ENCODE measurements at places on chromosomes 2 and 18.

- DNase-seq = no peak
These were observed 63.5 kb upstream of the TTN start for GRCh38 chr2:178870703-178871102.

DNA sequence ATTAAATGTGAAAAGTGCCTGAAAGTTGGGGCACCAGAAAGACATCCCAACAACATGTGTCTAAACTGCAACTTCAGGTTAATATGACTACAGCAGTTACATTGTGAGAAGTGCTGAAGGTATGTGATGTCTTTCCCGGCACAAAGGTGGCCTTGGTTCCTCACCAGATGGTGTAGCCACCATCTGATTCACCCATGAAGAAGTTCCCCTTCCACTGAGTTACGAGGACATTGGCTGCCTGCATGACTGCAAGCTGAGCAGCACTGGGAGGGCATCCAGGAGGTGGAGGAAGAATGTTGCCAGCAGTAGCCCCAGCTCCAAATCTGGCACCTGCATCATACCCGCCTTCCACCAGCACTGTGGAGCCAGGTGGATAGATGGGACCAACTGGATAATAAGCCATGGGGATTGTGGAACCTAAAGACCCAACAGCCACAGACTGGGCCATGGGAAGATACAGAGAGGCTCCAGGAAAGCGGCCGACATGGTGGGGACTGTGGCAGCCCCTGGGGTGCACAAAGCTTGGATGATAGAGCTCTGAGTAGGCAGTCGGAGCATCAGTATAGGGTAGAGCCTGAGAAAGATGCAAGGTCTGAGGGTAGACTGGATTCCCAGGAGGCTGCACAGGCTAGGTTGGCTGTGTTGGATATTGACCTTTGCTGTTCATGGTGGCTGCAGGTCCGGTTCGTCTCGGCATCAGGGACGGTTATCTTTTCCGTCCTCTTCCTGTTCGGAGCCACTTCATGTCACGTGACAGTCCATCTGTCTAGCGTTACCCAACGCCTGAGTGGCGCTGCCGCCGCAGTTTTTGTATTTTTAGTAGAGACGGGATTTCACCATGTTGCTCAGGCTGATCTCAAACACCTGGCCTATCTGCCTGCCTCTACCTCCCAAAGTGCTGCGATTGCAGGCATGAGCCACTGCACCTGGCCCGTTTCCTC lies 36.9 kb downstream of the SUMO1 start:
- DNase-seq = no peak

- no peak for DNase-seq
These were observed 17.7 kb downstream of the INO80C start for GRCh38 chr18:35479911-35480586.

GRCh38 chr2:128485761-128486639 lies 167.3 kb upstream of the HS6ST1 start:
- DNase-seq = no peak

DNA sequence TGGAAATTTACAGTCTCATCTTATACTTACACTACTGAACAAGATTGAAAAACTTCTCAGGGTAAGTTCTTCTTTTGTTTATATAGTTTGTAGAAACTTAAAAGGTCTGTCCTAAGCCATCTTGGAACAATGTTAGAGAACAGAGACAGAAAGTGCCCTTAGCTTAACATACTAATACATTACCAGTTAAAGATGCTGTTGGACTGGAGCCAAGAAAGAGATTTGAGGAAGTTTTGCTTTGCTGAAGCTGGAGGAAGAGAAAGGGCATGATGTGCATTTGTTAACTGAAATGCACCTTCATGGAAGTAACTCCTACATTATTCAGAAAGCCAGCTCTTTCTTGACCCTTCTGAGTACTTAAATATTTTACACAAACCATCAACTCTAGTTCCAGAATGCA lies 66.5 kb upstream of the TNFRSF11A start:
- DNase-seq = no peak

DNA sequence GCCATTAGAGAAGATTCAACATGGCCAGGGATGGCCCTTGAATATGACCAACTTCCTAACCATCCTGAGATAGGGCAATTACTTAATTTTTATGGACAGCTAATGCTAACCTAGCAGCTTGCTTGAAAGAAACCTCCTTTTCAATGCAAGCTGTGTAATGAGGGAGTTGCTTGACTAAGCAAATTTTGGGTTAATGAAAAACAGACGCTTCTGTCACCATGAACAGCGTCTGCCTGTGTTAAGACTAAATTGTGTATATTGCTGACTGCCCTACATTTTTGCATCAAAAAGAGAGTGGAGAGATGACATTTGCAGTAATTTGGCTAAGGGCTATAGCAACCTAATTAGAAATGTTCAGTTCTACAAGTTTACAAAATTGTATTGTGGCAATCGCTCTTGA lies 319.2 kb upstream of the LRATD1 start:
- DNase-seq = no peak

GRCh38 chr2:1488851-1489250 lies 75.6 kb downstream of the TPO start:
- no peak for DNase-seq

GRCh38 chr2:190344276-190344827 lies 963 bp downstream of the INPP1 start:
- DNase-seq = no peak

DNA sequence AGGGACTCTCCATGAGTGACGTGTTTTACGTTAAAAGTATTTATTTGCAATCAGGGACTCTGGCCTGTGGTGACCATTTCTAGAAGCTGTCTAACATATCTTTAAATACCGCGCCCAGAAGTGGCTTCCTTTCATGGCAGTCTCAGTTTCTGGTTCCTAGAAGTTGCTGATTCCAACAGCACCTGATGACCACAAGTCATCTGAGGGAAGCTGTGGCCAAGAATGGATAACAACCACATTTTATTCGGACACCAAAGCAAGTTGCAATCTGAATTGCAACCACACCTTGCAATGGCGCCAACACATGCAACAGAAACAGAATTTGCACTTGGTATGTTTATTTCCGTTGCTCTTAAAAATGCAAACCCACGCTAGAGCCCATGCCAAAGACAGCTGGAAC lies 33.1 kb downstream of the MEX3C start:
- DNase-seq = no peak

DNA sequence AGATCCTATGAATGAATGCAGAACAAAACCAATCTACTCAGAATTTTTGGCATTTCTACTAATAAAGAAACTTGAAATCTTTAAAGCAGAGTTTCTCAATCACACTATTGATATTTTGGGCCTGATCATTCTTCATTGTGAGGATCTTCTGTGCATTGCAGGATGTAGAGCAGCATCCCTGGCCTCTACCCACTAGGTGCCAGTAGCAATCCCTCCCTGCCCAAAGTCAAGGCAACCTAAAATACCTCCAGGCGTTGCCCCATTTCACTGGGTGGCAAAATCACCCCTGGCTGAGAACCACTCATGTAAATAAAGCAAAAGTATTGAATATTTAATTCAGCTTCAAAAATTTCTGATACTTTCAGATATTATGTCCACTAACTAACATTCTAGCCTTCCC lies 213.0 kb downstream of the SP3 start:
- DNase-seq = no peak

DNA sequence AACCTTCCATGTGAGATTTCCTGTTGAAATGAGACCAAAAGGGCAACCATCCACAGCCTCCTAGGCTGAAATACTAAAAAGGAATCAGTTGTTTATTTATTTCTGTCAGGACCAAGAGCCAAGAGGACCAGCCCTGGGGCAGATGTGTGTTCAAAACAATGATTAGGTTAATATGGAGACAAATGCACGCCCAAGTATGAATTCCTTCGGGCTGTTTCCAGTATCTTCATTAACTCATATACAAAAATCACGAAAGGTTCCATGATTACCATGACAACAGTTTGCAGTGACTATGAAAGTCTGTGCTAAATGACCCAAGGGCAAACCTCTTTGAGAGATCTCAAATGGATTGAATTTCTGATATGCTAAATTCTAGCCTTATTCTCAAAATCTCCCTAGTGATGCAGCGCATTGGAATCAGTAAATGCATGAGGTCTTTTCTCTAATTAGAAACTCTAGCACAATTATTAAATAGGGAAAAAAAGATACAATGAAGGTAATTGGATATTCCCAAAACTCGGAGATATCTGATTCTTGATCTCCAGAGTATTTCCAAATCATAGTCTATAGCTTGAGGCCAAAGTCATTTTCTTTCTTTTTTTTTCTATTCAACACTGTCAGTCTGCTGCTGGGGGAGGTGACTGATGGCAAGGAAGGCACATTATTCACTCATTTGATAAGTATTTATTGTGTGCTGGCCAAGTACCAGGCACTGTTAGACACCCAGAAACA lies 35.6 kb downstream of the VIT start:
- no peak for DNase-seq

DNA sequence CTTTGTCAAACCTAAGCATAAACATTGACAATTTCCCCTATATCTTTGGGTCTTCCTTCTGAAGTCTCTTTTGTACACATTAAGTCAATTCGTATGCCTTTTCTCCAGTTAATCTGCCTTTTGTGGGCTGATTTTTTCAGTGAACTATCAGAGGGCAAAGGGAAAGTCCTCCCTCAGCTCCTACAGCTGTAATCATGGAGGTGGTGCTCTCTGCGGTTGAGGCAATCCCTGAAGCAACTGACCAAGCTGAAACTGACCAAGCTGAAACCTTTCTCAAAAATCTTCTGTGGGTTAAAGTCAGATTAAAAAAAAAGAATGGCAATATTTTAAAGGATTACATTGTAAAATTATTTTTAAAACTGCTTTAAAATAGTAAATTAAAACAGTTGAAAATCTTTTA lies 105.8 kb upstream of the DNAJC10 start:
- DNase-seq = no peak

DNA sequence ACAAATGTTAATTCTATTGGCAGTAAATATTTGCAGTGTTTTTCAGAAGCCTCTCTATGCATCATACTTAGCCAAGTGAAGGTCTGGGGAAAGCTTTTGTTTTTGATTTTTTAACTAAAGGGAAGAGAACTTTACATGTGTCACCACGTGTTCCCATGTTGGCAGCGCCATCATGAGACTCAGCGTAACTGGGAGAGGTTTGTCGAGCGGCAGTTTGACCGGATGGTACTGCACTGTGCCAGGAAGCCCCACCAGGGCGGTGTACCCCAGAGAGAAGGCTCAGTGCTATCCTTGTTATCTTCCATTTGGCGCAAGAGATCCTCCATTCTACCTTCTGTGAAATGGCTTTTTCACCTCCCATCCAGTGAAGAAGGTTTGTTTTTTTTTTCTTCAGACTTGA lies 38.5 kb downstream of the KIF5C start:
- DNase-seq = no peak

GRCh38 chr2:43824951-43825493 lies 13.6 kb downstream of the ABCG5 start:
- DNase-seq = no peak

- no peak for DNase-seq
These were observed 150.4 kb upstream of the NXPH2 start for GRCh38 chr2:138930571-138930970.

DNA sequence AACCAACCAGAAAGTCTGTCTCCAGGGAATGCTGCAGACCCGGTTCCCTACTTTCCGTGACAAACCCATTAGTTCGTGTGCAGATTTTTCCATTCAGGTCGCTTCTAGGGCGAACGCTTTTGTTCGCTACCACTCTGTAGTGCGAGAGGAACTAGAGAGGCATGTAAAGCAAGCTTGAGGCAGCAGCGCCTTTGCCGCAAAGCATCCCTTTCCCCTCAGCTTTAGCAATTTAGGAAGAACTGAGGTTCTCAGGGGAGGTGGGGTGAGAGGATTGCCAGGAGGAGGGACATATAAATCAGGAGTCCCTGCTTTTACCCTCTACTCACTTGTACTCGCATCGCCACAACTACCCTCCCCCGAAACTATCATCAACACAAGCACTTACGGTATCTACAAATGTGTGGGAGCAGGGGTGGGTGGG lies 748 bp upstream of the ZNF804A start:
- no peak for DNase-seq

DNA sequence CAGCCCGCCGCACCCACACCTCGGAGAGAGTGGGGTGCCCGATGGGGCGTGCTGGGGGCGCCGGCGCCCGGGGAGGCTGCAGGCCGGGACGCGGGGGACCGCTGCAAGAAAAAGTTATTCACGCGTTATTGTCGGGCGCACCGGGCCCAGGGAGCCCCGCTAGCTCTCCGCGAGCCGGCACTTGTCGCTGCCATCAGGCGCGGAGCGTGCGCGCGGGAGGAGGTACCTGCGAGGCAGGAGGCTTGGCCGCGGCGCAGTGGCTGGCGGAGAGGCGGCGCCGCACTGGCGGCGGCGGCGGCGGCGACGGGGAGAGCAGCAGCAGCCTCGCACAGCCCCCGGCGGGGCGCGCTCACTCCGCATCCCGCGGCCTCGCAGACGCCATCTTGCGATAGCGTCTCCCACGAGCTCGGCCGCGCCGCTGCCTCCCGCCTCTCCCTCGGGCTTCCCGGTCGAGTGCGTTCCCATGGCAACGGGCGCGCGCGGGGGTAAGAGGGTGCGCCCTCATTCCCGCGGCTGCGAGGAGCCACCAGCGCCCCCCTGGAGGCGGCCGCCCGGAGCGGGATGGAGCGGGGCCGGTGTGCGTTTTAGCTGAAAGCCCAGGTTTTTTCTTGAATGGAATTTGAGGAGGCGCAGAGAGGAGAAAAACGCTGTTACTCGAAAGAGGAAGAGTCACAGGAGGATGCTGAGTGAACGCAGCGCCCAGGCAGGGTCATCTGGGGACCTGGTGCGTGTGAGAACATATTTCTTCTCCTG lies at the start of gene CHN1:
TSS of gene CHN1 (minus strand) at position 402 of the 753 bp plus-strand sequence. CDS start 469 bp downstream, outside the sequence.
- peak; percentile 59 for DNase-seq

DNA sequence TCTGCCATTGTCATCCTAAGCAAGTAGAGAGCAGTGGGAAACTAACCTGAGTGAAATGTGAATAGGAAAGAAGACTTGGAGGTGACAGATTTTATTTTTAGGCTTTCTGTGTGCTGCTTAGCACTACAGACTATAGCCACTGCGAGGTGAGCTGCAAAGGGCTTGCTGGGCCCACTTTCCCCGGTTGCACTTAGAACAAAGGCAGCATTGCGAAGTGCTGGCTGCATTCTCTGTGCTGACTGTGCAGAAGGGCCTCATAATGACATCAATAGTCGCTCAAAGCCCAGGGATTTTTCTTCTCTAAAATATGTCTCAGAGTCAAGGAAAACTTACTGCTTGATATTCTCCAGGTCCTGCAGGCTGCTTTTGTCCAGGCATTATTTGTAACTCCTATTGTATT lies 592.1 kb downstream of the TDRD15 start:
- DNase-seq = no peak

GRCh38 chr2:157897106-157897971 lies 21.2 kb upstream of the ACVR1 start:
- DNase-seq = peak; percentile 10

DNA sequence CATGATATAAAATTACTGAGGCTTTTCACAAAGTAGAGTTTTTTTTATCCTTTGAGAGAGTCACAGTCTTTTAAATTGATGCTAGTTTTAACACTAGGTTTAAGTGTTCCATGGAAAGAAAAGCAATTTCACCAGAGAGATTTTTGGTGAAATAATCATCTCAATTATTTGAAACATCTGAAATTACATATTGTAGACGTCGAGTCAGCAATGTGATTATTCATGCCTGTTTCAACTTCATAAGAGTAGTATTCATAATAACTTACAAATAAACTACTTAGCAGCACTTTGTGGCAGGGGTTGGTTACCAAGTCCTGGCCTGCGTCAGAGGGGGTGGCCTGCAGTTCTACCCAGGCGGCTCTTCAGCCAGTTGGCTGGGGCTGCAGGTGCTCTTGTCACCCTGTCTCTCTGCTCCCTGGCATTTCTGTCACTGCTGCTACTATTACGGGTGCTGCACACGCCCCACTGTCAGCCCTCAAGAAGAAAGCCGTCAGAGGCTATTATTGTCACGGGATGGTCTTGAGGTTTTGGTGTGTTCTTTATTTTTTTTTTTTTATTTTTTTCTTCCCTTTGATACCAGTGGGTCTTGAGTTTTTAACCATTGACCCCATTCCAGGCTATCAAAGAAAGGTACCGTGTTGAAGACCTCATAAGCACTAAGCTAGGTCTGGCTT lies 50.4 kb downstream of the MALT1 start:
- no peak for DNase-seq

Measured in activated T-cell treated with anti-CD3 and anti-CD28 coated beads, Interleukin-2, amount 50 U/mL, for 4 hours (primary cell).